ENCODE measurements at places on chromosomes 1 and 21.
A peak's percentile ranks its signal among the peaks of the same experiment; 100 is the strongest.

DNA sequence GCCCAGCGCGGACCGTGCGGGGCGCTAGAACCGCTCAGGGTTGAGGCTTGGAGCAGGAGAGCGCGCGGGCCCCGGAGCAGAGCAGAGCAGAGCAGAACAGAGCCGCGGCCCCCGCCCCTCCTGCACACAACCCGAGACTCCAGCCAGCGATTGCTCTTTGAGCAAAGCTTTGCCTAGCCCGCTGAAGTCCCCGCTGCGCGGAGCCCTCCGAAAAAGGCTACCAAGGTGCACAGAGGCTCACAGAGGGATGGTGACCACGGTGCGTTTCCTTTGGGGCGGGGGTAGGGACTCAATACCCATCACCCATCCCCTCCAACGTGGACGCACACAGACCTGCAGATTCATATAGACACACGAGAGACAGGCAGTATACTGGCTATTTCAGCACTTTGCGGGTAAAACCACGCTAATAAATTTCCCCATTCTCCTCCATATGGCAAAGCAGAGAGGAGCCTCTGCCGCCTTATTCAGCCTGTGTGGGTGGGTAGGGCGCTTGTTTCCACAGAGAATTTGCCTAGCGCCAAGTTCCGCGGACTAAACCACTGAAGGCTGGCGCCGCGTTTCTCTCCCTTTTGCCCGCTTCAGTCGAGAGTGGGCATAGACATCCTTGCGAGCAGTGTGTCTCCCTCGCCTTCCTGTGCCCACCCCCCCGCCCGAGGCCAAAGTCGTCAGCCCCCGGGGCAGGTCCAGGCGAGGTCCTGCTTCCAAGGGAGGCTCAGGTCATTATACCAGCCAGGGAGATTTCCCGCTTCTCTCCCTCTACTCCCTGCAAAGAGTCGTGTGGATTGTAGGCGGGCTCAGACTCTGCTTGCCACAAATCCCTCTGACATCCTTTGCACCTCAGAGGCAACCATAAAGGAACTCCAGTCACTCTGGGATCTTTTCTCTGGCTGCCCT lies 8.5 kb downstream of the HLX start:
- no peak for DNase-seq

DNA sequence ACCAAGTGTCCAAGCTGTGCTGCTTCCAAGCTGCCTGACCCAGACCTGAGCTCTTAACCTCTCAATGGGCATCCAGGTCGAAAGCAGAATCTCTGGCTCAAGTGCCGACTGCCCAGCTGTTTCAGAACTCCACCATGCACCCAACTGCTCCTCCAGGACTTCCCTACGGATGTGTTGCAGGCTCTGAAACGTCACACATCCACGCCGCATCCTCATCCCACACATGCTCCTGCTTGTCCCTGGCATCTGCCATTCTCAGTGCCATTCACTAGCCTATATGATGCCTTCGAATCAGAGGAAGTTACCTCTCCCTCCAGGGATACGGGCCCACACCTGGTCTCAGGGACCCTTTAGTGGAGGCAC lies 11.2 kb downstream of the PDZK1IP1 start:
- no peak for DNase-seq

DNA sequence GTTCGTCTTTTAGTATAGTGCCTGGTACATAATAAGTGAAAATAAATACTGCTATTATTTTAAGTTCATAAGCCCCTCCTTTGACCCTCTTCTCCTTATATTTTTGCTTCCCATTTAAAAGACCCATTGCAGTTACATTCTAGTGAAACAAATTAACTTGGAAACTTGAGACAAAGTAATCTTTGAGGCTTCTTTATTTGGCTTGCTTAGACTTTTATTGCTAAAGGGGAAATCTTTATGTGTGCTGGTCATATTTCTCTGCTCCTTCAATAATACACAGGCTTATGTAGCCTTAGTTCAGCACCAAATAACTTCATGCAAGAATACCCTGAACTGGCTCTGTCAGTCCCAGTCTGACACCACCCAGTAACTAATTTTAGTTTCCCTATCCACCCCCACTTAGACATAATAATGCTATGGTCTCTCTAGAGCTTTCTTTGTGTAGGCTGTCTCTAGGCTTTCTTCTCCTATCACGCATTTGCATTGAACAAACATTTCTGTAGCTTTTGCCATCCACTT lies 257.8 kb downstream of the OMA1 start:
- no peak for DNase-seq

- no peak for DNase-seq
These were observed 2.9 kb downstream of the KRTAP10-2 start for GRCh38 chr21:44548381-44548780.

DNA sequence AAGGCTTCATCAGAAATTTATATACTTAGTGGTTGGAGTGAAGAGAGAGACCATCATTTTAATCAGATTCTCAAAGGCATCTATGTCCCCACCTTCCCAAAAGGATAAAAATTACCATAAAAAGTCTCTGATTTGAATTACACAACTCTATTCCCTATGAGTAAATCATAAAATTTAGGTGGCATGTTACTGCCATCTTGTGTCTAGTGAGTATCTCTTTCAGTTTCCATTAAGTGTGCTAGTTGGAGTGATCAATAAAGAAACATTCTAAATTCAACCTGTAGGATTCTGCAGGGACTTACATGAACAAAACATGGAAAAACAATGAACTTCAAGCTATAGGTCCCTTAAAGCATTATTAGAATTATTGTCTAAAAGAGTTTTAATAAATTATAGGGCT lies 655.4 kb downstream of the LTN1 start:
- no peak for DNase-seq

- no peak for DNase-seq
These were observed 80.3 kb downstream of the NFIA start for GRCh38 chr1:61162520-61163258.

GRCh38 chr1:177088966-177089365 lies 75.5 kb downstream of the ASTN1 start:
- DNase-seq, result no peak

DNA sequence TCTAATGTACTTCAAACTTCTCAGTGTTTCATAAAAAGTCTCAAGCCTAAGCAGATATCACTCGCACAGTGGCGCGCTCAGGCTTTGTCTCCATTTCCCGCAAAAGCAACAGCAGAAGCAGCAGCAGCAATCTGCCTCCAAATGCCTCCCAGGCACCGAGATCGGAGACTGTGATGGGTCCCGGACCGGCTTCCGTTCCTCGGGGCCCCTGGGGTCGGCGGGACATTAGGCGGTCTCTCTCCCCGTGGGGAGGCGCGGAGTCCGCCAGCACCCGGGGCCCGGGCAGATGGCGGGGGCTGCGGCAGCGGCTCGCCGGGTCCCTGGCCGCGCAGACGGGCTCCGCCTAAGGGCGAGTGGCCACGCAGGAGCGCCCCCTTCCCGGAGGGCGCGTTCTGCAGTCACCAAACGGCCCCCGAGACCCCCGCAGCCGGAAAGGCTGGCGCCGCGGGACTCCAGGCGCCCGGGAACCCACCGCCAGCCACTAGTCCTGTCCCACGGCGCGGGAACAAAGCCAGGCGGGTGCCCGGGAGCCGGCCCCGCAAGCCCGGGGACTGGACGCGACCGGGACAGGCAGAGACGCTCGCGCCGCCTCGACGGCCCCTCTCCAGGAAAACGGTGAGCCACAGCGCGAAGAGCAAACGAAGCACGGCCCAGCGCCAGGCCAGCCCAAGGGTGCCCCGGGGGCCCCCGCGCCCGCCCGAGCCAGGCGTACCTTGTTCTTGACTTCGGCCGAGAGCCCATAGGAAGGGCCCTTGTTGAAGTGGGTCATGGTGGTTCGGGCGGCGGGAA lies 590 bp downstream of the CNN3 start:
- no peak for DNase-seq

DNA sequence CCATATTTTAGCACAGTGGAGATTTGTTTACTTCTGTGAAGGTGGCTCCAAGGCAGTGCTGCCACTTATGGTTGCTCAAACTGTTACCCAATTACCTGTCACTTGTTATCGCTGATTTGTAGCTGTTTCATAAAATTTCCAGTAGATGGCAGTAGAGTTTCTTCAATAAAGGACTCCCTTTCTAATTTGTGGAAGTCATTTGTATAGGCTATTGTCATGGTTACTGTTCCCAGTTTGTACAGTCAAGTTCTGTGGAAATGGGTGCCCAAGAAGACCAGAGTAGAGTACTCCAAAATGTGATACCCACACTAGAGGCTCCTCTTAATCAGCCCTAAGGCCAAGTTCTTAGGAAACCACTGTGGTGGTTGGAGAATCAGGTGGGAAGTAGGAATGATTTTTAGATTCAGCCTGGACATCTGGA lies 186.1 kb downstream of the CLEC20A start:
- DNase-seq, result peak; percentile 29

DNA sequence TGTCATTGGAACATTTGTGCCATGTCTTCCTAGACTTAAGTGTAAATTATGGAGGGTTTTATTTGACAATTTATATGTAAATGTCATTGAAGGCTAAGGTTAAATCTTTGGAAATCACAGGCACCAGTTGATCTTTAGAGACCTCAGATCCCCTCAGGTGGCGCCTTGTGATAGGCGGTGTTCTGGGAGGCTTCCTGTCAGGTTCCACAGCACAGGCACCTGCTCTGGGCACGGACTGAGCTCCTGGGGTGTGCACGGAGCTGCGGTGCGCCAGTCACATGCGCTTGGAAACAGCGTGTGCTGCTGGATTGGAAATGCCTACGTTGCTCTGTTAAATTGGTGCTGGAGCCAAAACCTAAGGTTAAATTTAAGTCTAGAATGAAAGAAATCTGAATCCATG lies 12.1 kb downstream of the CD46 start:
- DNase-seq, result no peak

DNA sequence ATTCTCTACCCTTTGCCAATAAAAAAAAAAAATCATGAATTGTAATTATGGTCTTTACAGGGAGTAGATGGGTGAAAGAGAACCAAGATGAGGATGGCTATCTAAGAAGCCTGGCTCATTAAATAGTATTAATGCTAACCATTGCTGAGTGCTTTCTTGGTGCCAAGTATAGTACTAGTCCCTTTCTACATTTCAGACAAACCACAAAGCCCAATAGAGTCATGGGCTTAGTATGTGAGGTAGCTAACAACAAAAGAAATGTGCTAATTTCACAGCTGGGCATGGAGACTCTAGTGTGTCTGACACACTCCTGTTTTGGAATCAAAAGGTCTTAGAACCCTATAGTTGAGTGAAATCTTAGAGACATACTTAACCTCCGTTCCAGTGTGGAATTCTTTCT lies 84.5 kb upstream of the ESRRG start:
- no peak for DNase-seq

DNA sequence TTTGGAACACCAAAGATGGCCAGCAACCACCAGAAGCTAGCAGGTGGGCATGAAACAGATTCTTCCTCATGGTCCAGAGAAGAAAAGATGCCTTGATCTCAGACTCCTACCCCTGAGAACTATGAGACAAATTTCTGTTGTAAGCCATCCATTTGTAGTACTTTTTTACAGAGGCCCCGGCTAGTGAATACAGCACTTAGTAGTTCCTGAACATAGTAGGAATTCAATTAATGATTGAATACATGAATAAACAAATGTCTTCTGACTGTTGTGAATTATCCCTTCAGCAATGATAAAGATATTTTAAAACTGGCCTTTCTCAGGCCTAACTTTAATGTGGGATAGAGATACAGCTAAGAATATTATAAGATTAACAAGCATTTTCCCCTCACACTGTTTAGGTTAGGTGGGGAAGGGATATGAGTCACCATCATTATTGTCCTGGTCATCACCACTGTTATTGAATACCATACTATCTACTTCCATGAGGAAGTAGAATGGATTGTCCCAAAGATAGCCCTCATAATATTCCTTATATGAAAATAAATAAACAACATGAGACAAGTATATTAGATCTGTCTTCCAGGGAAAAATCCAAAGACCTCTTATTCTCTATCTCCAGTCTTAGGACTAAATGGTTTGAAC lies 51.4 kb downstream of the ADCY10 start:
- DNase-seq, result no peak

DNA sequence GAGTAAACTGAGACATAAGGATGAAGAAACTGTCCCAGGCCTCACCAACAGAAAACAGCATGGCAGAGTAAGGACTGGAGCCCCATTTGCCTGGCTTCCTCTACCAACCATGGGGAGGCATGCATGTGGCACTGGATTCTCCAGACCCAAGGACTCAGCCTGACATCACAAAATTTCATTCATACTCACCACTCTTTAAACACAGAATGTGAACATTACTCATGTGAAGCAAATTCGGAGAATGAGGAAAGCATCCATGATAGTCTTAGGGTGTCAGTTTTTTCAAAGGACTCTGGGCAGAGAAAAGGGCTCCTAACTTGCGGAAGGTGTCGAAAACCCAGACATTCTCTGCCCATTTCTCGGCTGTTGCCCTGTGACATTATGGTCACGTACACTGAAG lies 83.9 kb downstream of the PCNX2 start:
- no peak for DNase-seq

GRCh38 chr1:40530735-40531380 lies 579 bp upstream of the ZNF684 start:
- no peak for DNase-seq

DNA sequence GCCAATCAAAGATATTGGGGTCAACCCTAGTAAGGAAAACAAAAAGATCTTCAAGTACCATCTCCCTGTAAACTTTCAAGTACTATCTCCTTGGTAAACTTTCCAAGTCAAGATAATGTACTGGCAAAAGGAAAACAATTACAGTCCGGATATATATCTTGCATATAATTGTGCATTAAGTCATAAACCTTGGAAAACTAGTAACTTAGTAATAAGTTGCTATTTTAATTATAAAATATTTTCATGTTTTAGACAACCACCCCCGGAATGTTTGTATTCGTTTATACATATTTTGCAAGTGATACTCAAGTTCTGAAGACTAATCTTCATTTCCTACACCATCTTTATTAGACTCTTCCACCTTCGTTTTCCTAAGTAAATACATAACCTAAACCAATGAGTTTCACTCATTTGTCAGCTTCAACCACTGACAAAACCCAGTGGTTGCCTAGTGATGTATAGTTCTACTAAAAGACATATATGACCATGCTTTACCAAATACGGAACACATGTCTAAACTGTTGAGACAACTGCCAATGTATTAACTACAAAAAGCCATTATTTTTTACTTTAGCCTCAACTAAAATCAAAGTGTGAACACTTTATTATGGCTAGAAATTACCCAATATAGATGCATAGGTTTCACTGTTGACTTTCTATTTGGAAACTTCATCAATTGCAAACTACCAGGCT lies 1.7 kb downstream of the AKT3 start:
- DNase-seq, result no peak

GRCh38 chr1:111199881-111200801 lies at the start of gene DENND2D:
Gene DENND2D (minus strand): TSS chr1:111200646. CDS start chr1:111200459, 187 bp downstream.
- DNase-seq, result no peak

DNA sequence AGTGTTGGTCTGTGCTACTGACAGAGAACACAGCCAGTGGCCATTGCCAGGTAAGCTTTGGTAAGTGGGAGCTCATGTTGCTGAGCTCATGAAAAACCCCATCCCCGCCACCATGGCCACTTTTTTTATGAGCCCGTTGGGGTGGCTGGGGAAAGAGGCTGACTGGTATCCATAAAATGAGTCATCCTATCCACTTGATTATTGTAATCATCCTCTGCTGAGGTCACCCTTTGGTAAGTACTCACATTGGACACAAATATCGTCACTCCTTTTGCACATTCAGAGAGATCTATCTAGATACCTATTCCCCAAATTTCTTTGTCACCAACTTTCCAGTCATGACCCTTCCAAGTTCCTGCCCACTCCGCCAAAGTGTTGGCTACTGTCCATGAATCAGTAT lies 22.0 kb downstream of the SLAMF7 start:
- DNase-seq, result no peak

Measured in iPS DF 6.9 (cell line).